CD4-positive, alpha-beta T cell (primary cell): ENCODE measurements at places on chromosomes 2 and 18. TPM values are rescaled to one million over a fixed set of nuclear protein-coding genes. Genes with fewer than 3 reads are reported as not detected.

Gene MRPL19
- total RNA-seq = 10.7 TPM

Gene EPAS1
- 4.2 TPM for total RNA-seq

Gene ZNF892
- total RNA-seq = 0.82 TPM

Gene AQP12A
- total RNA-seq = not detected

Gene HNRNPA3
- total RNA-seq = 162 TPM

Gene ST8SIA5
- not detected for total RNA-seq

Gene GPR45
- not detected for total RNA-seq

Gene ASB18
- total RNA-seq = not detected

Gene RAPGEF4
- total RNA-seq = 0.69 TPM

Gene RGPD4
- 0.53 TPM for total RNA-seq

Gene TMEM178A
- total RNA-seq = 0.53 TPM

Gene CHST9
- not detected for total RNA-seq

Gene CLASP1
- total RNA-seq = 58.5 TPM

DNA sequence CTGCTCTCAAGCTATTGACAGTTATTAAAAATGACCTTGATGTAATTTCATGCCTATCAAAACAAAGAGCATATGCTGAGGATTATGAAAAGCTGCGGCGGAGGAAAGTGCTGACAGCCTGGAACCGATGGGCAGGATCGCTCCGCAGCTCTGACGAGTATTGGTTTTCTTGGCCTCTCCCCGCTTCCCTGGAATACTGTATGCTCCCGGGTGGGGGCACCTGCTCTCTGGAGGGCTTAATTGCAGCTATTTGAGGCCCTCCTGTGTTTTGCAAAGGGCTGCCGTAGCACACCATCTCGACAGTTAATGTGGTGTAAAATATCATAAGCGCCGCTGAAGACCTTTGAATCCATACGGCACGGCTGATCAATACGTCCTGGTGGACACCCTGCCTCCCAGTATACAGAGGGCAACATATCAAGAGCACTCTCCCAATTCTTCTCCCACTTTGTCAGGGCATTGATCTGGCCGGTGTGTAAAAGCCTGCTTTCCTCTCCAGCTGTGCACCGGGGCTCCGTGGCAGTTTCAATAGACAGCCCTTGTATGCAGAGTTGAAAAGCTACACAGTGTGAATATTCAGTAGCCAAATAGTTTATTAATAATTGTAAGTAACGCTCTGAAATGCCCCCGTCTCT, 662.4 kb downstream of the GALR1 start:
- H3K36me3 ChIP-seq = no peaks in the 10 kb centered on the region
- no peaks in the 10 kb centered on the region for H3K27me3 ChIP-seq
- no peak for DNase-seq
- H3K4me1 ChIP-seq = no peaks in the 10 kb centered on the region

GRCh38 chr18:46750626-46751025, 6.2 kb downstream of the ST8SIA5 start:
- DNase-seq = no peak
- no peak overlapping the region for H3K27ac ChIP-seq
- peaks cover 14% of the 10 kb centered on the region for H3K27me3 ChIP-seq
- no peaks in the 10 kb centered on the region for H3K36me3 ChIP-seq
- no peak overlapping the region for H3K4me3 ChIP-seq
- H3K4me1 ChIP-seq = no peaks in the 10 kb centered on the region

DNA sequence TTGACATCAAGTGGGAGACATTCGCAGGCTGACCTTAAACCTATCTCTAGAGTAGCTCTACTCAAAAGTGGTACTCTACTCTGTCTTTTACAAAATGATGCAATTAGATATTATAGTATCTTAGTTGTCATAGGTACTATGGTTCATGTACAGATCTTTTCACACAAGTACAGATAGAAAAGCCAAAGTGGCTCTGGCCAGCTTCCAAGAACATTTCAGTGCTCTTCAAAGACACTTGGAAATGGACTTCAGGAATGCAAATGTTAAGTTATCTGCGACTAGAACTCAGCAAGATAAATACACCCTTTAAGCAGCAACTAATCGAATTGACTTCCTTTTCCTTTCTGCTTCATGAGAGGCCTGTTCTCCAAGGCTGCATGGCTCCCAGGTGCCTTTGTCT, 718.7 kb upstream of the FAM98A start:
- H3K4me3 ChIP-seq = no peak overlapping the region
- H3K36me3 ChIP-seq = no peaks in the 10 kb centered on the region
- H3K4me1 ChIP-seq = no peaks in the 10 kb centered on the region
- DNase-seq = no peak
- no peaks in the 10 kb centered on the region for H3K27me3 ChIP-seq

- H3K27me3 ChIP-seq = no peaks in the 10 kb centered on the region
- no peak for DNase-seq
- H3K4me1 ChIP-seq = no peaks in the 10 kb centered on the region
- no peaks in the 10 kb centered on the region for H3K36me3 ChIP-seq
- no peak overlapping the region for H3K27ac ChIP-seq
These were observed 253.9 kb upstream of the VWC2L start for GRCh38 chr2:214156971-214157370.

DNA sequence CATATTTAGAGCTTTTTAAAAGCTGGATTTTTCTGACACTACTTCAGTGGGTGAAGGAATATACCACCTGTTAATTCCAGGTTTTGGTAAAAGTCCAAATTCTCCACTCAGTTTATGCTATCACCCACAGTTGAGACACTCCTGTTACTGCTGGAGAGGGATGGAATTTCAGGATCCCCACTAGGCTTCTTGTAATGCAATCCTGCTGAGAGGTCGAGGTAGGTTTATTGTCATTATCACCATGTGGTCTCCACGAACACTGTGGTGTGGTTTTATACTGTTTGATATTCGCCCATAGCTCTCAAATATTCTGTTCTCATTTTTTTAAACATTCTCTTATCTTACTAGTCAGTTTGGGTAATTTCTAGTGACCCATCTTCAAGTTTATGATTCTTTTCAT, 167.9 kb downstream of the CCDC102B start:
- no peak for DNase-seq
- H3K27ac ChIP-seq = no peak overlapping the region
- H3K4me3 ChIP-seq = no peak overlapping the region
- no peaks in the 10 kb centered on the region for H3K4me1 ChIP-seq

GRCh38 chr2:74835831-74836674, 2.1 kb downstream of the HK2 start:
- peaks cover 55% of the 10 kb centered on the region for H3K4me1 ChIP-seq
- peak overlapping the region; percentile 75 for H3K4me3 ChIP-seq
- no peak overlapping the region for H3K27ac ChIP-seq
- no peaks in the 10 kb centered on the region for H3K36me3 ChIP-seq
- DNase-seq = no peak
- H3K27me3 ChIP-seq = no peaks in the 10 kb centered on the region

GRCh38 chr2:69683170-69683971, 39.8 kb upstream of the AAK1 start:
- H3K27me3 ChIP-seq = no peaks in the 10 kb centered on the region
- no peaks in the 10 kb centered on the region for H3K36me3 ChIP-seq
- H3K27ac ChIP-seq = no peak overlapping the region
- DNase-seq = no peak
- no peak overlapping the region for H3K4me3 ChIP-seq

DNA sequence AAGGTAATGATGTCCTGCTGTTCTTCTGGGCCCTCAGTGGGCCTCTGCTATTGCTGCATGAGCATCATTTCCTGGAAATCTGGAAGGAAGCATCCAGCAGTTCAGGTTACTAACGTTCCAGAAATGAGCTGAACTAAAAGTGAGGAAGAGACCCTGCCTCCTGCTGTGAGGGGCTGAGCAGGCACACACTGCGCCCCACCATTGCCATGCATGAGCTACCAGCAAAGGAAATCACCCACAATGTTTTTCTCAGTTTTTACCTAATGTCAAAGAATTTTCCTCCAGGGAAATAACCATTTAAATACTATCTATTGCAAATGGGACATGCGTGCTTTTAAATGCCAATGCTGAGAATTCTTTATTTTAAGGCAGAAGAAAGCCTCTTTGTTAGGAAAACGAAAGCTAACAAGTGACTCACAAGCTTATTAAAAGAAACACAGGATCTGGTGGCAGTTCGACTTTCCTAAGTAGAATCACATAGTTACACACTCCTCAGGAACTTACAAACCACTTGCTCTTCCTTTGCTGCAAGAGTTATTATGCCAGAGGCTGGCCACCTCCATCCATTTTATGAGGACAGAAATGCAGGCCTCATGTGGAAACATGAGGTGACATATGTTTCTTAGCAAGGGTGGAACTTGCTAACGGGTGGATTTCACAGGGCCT, 152.6 kb upstream of the TTC39C start:
- no peak overlapping the region for H3K27ac ChIP-seq
- no peaks in the 10 kb centered on the region for H3K36me3 ChIP-seq
- peaks cover 32% of the 10 kb centered on the region for H3K4me1 ChIP-seq
- H3K27me3 ChIP-seq = no peaks in the 10 kb centered on the region

DNA sequence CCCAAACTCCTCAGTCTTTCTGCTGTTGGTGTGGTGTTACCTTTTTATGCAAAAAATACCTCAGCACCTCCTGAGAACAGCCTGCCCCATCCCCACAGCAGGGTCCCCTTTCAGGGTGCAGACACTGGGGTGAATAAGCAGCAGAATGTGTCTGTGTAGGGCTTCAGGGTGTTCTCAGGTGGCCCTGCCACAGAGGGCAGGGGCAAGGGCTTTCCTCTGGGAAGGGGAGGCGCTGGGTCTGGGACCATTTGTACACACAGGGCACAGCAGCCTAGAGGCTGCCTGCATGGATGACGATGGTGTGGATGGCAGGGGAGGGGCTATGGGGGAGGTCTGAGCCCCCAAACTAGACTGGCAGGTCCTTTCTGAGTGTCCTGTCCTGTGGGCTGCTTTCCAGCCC, 2.6 kb downstream of the HAAO start:
- peaks cover 22% of the 10 kb centered on the region for H3K4me1 ChIP-seq
- no peak for DNase-seq
- H3K27me3 ChIP-seq = peaks cover 20% of the 10 kb centered on the region
- H3K4me3 ChIP-seq = no peak overlapping the region
- H3K27ac ChIP-seq = no peak overlapping the region

GRCh38 chr2:69583321-69583833, 60.2 kb downstream of the AAK1 start:
- DNase-seq = no peak
- H3K4me3 ChIP-seq = no peak overlapping the region
- no peaks in the 10 kb centered on the region for H3K27me3 ChIP-seq
- peak overlapping the region; percentile 9 for H3K27ac ChIP-seq
- peaks cover 86% of the 10 kb centered on the region for H3K4me1 ChIP-seq

DNA sequence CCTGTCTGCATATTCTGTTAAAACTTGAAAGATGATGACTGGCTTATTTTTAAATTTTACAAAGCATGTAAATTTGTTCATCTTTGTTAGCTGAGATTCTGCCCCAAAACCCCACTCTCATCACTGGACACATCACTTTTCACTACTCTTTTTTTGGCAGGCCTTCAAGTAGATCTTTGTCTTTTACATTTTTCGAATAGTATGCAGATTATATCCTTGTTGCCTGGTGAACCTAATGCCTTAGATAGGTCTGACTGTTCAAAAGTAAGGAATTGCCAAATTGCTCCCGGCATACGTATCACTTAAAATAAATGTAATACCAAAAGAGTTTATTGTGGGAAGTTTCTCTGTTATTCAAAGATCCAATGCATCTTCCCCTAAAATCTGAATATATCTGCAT, 303.3 kb downstream of the XIRP2 start:
- no peak overlapping the region for H3K27ac ChIP-seq
- H3K4me1 ChIP-seq = no peaks in the 10 kb centered on the region
- DNase-seq = no peak
- H3K36me3 ChIP-seq = no peaks in the 10 kb centered on the region
- no peak overlapping the region for H3K4me3 ChIP-seq

- no peak overlapping the region for H3K27ac ChIP-seq
- no peaks in the 10 kb centered on the region for H3K4me1 ChIP-seq
- no peak for DNase-seq
These were observed 544.6 kb upstream of the ZEB2 start for GRCh38 chr2:145064511-145064910.

DNA sequence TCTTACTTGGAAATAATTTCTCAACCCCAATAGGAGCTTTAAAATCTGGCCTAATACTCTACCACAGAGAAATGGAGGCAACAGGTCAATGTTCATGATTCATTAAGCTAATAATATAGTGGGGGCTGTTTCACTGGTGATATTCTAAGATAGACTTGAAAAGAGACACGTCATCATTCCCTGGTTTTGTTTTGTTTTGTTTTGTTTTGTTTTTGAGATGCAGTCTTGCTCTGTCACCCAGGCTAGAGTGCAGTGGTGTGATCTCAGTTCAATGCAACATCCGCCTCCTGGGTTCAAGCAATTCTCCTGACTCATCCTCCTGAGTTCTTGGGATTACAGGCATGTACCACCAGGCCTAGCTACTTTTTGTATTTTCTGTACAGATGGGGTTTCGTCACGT, 37.5 kb upstream of the SOS1 start:
- no peak overlapping the region for H3K27ac ChIP-seq
- DNase-seq = no peak
- no peak overlapping the region for H3K4me3 ChIP-seq
- H3K4me1 ChIP-seq = no peaks in the 10 kb centered on the region
- no peaks in the 10 kb centered on the region for H3K36me3 ChIP-seq

DNA sequence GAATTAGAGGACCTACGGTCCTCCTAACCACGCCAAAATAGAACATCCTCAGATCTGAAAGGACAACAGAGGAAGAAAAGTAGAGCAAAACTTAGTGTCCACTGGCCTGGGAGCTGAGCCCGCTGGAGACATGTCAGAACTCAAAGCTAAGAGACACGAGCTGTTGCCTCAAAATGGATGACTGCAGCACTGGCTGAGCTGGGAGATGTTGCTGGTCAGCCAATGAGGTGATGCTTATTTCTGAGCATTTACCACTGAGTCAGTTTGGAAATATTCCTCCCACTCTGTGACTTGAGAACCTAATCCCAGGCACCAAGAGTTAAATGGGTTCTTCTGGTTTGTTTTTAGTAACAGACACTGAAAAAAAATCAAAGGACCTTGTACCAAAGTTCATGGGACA, 32.6 kb downstream of the FBXO15 start:
- H3K4me1 ChIP-seq = no peaks in the 10 kb centered on the region
- H3K36me3 ChIP-seq = no peaks in the 10 kb centered on the region
- H3K27ac ChIP-seq = no peak overlapping the region
- no peaks in the 10 kb centered on the region for H3K27me3 ChIP-seq
- H3K4me3 ChIP-seq = no peak overlapping the region
